Activated CD4-positive, alpha-beta T cell treated with anti-CD3 and anti-CD28 coated beads, Interleukin-2, amount 50 U/mL, for 48 hours (primary cell): ENCODE measurements at places on chromosomes 5 and 9.

- no peak for DNase-seq
These were observed 276.4 kb downstream of the NR2F1-AS1 start for GRCh38 chr5:93304456-93305250.

DNA sequence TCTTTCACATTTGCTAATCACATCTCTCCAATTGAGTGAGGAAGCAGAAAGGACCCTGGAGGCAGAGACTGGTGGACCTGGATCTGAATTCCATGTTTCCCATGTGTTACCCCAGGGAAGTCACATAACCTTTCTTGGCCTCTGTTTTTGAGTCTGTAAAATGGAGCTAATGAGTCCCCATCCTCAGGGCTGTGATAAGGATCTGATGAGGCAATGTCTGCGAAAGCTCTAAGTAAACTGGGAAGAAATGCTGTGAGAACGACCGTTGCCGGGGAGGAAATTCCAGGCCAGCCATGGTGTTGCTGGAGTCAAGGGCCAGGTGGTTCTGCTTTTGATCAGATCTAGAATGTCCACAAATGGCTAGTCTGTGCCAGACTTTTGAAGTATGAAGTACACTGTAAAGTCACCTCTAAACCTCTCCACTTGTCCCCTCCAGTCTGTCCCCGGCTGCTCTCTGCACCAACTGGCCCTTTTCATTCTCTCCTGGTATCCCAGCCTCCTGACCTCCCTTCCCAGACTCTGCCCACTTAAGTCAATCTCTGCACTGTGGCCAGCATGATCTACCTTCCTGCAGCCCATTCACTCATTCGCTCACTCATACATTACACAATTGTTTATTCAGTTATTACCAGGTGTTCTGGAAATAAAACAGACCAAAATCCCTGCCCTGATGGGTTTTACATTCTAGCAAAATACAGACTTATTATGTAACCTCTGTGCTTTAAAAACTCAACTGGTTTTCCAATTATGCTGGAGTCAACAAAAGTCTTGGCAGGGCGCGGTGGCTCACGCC is 32.5 kb upstream of the N4BP3 start:
- no peak for DNase-seq

DNA sequence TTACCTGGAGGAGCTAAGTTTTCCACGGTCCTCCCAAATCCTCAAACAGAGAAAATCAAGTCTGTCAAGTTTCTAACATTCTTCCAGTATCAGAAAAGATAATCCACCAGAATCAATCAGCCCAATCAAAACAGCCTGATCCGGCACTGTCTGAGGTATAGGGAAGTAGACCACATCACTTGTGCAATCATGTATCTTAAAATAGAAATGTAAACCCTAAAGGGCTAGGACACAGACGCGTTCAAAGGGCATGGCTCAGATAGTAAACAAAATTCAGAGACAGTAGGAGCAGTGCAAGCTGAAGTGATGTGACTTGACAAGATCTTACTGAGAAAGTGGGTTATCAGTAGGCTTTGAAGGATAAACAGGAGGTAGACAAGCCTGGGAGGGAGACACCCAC is 252.4 kb upstream of the DAPK1 start:
- DNase-seq = no peak

DNA sequence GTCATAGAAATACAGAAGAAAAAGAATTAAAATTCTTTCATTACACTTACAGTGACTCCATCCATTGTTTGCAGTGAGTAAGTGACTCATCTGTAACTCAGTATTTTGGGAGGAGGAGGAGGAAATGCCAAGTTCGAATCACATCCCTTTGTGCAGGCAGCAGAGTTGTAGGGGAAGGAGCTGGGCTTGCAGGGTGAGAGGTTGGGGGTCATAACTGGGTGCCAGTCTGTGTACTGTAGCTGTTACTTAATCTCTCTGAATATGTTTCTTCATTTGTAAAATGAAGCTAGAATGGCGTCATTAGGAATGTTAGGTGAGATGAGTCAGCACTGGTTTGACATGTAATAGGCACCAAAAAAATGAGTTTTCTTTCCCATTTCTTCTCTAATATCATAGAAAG is 235.7 kb upstream of the ADAMTSL1 start:
- DNase-seq = no peak

- no peak for DNase-seq
These were observed 143.7 kb downstream of the TRIO start for GRCh38 chr5:14286574-14287421.

DNA sequence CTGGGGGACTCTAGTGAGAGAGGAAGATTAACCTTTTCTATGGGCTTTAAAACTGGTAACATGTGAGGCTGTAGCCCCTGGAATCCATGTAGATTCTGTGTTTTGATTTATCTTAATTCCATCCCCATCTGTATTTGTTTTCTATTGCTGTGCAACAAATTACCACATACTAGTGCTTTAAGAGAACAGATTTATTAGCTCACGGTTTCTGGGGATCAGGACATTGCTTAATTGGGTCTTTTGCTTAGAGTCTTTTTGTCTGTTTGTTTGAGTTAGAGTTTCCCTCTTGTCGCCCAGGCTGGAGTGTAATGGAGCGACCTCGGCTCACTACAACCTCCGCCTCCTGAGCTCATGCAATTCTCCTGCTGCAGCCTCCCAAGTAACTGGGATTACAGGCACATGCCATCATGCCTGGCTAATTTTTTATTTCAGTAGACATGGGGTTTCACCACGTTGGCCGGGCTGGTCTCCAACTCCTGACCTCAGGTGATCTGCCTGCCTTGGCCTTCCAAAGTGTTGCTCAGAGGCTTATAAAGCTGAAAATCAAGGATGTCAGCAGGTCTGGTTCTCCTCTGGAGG is 29.9 kb upstream of the GNA14 start:
- DNase-seq = no peak

DNA sequence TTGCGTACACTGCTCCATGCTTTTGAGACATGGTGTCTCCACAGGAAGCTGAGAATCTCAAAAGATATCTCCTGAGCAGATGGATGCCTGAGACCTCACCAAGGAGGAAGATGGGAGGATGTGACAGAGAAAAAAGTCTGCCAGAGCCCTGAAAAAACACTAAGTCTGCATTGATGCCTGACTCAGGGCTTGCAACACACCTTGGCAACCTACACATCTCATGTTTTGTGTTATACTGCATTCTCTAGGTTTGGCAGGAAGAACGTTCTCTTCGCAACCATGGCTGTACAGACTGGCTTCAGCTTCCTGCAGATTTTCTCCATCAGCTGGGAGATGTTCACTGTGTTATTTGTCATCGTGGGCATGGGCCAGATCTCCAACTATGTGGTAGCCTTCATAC is 19.2 kb downstream of the SLC22A4 start:
- no peak for DNase-seq

DNA sequence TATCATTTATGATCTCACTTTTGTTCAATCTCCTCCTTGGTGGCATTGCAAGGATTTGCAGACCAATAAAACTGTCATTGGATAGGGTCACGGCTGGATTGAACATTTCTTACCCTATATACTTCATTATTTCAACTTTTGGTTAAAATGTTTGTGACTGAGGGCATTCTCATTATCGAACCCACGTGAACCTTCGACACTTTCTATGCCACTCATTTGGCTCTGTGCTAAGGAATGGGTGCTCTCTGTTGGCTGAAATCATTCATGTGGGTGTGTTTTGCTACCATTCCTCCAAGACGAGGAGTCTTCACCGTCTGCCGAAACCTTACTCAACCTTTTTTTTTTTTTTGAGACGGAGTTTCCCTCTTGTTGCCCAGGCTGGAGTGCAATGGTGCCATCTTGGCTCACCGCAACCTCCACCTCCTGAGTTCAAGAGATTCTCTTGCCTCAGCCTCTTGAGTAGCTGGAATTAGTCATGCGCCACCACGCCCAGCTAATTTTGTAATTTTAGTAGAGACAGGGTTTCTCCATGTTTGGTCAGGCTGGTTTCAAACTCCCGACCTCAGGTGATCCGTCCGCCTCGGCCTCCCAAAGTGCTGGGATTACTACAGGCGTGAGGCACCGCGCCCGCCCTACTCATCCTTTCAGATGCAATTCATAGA is 62.5 kb downstream of the CSNK1A1 start:
- no peak for DNase-seq

GRCh38 chr9:70578720-70579119 is 164.3 kb upstream of the KLF9 start:
- no peak for DNase-seq

- no peak for DNase-seq
These were observed 56.5 kb upstream of the SPDL1 start for GRCh38 chr5:169527066-169527465.

- DNase-seq = no peak
These were observed 86.8 kb upstream of the CDH6 start for GRCh38 chr5:31106691-31107090.

- no peak for DNase-seq
These were observed 54.4 kb downstream of the ARSB start for GRCh38 chr5:78930721-78931120.

DNA sequence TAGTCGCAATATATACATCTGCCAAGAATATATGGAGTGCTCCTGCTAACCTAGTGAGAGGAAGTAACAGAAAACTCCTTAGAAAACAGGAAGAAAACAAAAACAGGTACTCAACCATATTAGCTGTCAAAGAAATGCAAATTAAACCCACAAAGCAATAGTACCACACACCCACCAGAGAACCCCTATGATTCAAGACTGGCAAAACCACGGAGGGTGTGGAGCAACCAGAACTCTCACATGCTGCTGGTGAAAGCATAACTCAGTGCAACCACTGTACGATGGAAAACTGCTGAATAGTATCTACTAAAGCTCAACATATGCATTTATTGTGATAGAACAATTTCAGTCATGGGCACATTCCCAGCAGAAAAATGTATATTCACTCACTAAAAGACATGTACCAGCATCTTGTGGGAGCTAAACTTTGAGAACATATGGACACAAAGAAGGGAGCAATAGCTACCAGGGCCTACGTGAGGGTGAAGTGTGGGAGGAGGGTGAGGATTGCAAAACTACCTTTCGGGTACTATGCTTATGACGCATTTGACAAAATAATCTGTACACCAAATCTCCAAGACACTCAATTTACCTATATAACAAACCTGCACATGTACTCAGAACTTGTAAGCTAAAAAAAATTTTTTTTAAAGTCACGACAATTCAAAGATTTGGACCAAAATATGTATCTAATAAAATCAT is 34.0 kb downstream of the PTPN3 start:
- DNase-seq = peak; percentile 26

DNA sequence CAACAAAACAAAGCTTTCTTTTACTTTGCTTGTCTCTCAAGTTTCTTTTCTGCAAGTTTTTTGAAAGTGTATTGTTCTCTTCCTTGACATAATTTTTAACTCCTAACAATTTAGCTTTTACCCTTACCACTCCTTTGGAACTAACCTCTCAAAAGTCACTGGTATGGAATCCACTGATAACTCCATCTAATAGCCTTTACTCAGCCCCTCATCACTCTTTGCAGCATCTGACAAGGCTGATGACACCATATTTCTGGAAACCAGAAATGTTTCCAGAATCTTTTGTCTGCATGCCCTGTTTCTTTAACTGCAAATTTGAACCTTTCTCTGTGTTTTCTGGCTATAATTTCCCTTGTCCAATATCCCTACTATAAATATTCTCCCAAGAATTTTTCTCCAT is 46.5 kb downstream of the ZNF474 start:
- DNase-seq = no peak
